Neuronal stem cell (in vitro differentiated cells): ENCODE measurements at places on chromosomes 7 and 10.

DNA sequence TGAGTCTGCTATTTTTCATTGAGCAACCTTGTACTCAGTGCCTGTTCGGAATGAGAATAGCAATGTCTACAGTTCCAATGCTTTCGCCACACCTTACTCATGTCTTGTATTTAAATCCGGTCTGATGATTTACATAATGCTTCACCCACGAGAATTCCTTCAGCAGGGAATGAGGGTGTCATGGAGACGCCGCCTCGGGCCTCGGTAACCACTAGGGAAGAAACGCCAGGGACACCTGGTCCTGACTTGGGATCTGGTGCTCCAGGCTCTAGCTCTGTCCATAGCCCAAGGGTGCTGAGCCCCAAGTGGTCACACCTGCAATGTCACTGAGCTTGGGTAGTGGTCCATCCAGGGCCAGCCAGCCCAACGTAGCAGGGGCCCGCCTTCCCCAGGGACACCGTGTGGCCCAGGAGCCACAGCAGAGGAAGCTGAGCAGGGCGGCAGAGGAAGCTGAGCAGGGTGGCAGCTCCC, 37.4 kb downstream of the PRKAG2 start:
- no peak overlapping the region for H3K27ac ChIP-seq
- no peak for DNase-seq
- peaks cover 2% of the 10 kb centered on the region for H3K27me3 ChIP-seq

DNA sequence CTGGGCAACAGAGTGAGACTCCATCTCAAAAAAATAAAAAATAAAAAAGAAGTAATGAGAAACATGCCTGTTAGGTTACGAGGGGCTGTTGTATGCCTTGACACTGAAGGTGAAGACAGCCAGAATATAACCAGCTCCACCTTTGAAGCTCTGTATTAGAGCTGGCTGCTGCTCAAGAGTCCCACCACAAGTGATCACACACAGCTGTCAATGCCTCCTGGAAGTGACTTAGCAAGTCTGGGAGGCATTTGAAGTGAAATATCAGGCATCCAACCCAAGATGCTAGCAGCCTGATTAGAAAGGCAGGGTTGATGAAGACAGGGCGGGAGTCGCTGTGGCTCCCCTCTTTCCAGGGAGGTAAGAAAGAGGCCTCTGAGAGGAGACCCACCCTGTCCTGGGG, 34.1 kb upstream of the INPP5F start:
- H3K27ac ChIP-seq = no peak overlapping the region
- H3K4me3 ChIP-seq = no peak overlapping the region
- DNase-seq = no peak
- no peaks in the 10 kb centered on the region for H3K27me3 ChIP-seq
- no peaks in the 10 kb centered on the region for H3K36me3 ChIP-seq

DNA sequence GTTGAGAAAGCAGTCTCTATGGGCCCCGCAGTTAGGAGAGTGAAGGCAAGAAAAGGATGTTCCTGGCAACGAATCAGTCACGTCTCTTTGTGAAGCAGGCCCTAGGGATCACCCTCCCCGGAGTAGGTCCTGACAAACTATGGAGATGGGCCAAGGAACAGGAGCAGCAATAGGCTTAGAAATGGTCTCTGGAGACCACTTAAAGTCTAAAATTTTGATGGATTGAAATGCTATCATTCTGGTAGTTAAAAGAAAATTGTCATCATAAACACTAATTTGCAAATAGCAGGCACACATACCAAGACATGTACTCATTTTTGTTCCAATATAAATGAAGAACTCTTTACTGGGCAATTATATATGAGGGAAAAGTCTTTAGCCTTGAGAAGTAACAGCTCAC, 123.5 kb downstream of the ITGB8 start:
- no peaks in the 10 kb centered on the region for H3K4me1 ChIP-seq
- H3K4me3 ChIP-seq = no peak overlapping the region

- H3K36me3 ChIP-seq = no peaks in the 10 kb centered on the region
- H3K27me3 ChIP-seq = peaks cover 72% of the 10 kb centered on the region
- no peak overlapping the region for H3K27ac ChIP-seq
- no peak for DNase-seq
Measured at GRCh38 chr10:70674560-70675495, 2.5 kb downstream of the ADAMTS14 start.

DNA sequence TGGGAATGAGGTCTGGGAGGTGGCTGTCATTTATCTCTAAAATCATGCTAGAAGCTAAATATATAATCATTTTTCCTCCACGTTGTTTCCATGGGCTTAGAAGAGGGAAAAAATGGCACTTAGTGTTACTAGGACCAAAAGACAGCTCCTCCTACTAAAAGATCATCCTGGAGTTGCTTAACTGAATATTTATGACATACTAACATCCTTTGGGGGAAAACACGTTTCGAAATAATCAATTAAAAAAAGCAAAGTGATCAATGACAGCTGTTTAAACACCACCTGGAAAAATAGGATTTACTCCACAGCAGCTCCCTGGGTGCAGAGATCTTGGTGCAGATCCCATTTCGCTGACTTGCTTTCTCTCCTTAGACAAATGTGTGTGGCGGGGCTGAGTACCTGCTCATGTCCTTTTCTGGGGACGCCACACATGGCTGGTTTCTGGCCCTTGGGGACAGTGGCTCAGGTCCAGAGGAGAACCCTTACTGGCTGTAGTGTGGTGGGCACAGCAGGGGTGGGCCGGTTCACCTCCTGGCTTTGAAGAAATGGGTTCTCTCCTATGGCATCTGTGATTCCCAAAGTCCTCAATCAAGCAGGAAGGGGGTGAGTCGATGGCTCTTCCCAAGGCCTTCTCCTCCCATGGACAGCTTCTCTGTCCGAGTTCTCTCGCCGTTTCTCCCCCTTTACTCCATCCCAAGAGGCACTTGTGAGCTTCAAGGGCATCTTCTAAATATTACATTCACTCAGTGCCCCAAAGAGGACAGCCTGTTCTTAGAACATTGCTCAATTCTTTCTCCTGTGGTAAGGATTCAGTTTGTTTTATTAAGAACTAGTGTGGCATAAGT, 156.4 kb upstream of the KLF14 start:
- H3K4me3 ChIP-seq = no peak overlapping the region
- peaks cover 3% of the 10 kb centered on the region for H3K4me1 ChIP-seq
- no peak for DNase-seq

DNA sequence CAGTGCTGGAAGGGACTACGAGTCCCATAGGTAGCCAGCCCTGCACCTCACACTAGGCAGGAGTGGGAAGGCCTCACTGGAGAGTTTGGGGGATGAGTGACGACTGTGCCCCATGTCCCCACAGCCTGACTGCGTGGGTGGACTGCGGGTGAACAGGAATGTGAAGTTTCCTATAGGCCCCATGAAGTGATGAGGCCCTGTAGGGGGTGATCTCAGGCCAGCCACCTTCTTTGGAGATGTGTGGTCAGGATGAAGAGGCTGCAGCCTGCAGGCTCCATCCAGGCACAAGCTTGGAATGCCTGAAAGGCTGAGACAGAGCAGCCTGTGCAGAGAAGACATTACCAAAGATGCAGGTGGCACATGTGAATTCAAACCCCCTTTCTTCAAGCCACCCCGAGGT, 94.9 kb downstream of the CPXM2 start:
- no peak for DNase-seq
- no peaks in the 10 kb centered on the region for H3K36me3 ChIP-seq
- no peaks in the 10 kb centered on the region for H3K27me3 ChIP-seq
- H3K4me3 ChIP-seq = no peak overlapping the region
- H3K27ac ChIP-seq = no peak overlapping the region
- H3K4me1 ChIP-seq = peaks cover 5% of the 10 kb centered on the region

DNA sequence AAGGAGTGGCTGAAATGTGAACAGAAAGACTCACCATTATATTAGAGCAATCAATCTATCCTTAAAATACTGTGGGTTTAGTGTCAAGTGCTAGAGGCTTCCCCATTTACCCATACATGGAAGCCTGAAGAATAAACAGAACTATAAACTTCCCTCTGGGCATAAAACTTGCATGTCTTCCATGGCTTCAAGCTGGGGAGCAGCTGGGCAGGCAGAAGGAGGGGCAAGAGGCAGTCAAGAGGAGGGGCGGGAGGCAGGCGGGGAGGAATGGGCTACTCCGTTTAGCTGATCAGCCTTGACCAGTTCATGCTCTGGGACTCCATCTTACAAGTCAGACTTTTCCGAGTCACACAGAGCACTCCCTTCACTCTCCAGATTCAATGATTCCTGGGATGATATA, 3.5 kb upstream of the PRSS1 start:
- no peaks in the 10 kb centered on the region for H3K36me3 ChIP-seq
- no peaks in the 10 kb centered on the region for H3K4me1 ChIP-seq
- no peak overlapping the region for H3K4me3 ChIP-seq

GRCh38 chr10:122051609-122052385, 62.8 kb downstream of the TACC2 start:
- no peaks in the 10 kb centered on the region for H3K36me3 ChIP-seq
- DNase-seq = peak; percentile 23
- no peak overlapping the region for H3K27ac ChIP-seq
- H3K4me1 ChIP-seq = peaks cover 5% of the 10 kb centered on the region
- no peaks in the 10 kb centered on the region for H3K27me3 ChIP-seq

DNA sequence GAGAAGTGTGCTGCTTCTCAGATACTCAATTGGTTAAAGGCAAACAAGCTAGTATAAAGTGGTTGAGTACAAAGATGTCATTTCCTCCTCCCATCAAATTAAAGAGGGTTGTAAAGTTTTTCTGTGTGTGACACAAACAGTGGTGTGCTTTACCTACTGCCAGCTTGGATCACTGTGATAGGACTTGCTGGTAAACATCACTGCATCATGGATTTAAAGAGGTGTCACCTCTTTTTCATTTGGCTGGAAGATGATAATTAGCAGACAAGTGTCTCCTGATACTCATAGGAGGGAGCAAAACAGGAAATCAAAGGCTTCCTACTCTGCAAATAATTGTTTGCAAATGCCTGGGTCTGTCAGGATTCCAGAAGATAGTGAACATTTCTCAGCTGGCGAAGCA, 200.5 kb downstream of the MDFIC start:
- H3K4me3 ChIP-seq = no peak overlapping the region
- DNase-seq = no peak
- H3K27me3 ChIP-seq = no peaks in the 10 kb centered on the region
- no peaks in the 10 kb centered on the region for H3K36me3 ChIP-seq
- H3K27ac ChIP-seq = no peak overlapping the region

- H3K4me3 ChIP-seq = no peak overlapping the region
- peaks cover 5% of the 10 kb centered on the region for H3K4me1 ChIP-seq
- no peak overlapping the region for H3K27ac ChIP-seq
- H3K27me3 ChIP-seq = no peaks in the 10 kb centered on the region
Measured at GRCh38 chr10:108848046-108848445, 1075.3 kb downstream of the XPNPEP1 start.
